Hippocampal formation (tissue), 2 donors: ENCODE measurements at places on chromosomes 12 and 14.

GRCh38 chr14:71361336-71361735 lies 454.1 kb downstream of the PCNX1 start:
- DNase-seq, result no peak

- peak; percentile 91 for DNase-seq
Observed at GRCh38 chr12:91381309-91381804, 198.7 kb upstream of the DCN start.

DNA sequence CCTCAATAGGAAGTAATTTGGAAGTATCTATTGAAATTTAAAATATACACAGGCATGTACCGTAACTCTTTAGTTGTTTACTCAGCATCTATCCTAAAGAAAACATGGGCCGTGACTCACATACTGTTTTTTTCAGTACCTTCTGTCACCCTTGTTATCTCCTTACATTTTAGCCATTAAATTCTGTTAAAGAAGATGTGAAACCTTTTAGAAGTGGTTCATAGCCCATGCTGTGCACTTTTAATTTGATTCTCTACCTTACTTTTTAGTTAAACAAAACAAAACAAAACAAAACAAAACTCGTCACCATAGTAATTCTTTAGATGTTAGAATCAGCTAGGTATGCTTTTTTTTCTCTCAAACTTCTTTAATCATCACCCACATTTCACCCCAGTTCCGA lies 494.4 kb upstream of the RGS6 start:
- no peak for DNase-seq

DNA sequence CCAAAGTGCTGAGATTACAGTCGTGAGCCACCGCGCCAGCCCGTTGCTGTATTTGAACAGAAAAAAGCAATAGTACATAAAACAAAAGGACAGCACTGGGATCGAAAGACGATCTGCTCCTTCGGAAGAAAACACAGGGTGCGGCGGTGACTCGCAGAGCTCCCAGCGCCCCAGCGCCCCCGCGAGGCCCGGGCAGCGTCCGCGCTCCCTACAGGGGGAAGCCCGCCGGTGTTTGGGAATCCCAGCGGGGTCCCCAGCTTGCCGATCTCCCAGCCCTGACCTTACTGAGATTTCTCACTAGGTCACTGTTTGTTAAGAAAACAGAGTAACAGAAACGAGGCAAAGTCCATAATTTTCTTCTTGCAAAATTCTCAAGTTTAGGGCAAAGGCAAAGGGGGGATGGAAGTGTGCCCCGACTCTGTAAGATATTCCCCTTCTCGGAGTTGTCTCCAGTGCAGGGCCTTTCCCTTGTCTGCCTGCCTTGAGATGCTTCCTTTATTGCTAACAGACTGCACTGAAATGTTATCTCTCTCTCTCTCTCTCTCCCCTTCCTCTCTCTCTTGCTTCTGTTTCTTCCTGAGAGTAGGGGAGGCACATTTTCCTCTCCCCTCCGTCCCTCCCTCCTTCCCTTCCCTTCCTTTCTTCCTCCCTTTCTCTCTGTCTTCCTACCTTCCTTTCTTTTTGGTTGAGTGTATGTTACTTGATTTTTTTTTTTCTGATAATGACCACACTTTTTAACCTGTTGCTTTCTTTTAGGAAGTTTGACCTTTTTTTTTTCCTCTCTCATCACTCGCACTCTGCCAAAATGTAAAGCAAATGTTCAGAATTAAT lies 91.9 kb downstream of the TMEM30B start:
- peak; percentile 14 for DNase-seq

DNA sequence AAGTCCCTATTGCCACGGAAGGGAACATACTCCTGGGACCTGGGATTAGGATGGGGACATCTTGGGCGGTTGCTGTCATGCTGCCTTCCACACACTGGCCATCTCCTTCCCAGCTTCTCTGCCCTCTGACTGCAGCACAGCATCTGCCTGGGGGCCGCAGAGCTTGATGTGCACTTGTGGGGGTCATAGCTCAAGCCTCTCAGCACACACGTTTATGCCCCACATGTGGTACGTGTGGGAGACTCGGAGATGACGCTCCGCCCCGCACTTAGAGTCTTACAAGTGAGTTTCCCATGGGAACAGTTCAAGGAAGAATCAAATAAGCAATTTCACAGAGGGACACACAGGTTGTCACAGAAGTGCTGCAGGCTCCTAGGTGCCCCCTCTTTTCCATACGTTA lies 8.6 kb downstream of the ACADS start:
- no peak for DNase-seq

DNA sequence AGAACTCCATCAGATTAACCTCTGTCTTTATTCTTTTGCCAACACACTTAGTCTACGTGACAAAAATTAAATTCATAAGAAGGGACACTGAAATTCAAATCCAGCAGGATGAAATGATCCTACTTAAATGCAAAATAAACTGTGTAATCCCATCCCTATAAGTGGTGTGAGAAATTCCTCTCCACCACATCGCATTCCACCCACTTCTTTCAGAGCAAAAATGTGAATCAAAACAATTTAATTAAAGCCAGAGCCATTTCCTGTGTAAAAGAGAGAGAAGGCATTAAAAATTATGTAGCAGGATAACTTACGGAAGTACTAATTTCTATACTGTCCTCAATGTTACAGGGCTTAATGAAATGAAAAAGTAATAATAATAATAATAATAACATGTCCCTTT lies 844.3 kb downstream of the GALC start:
- DNase-seq, result no peak

DNA sequence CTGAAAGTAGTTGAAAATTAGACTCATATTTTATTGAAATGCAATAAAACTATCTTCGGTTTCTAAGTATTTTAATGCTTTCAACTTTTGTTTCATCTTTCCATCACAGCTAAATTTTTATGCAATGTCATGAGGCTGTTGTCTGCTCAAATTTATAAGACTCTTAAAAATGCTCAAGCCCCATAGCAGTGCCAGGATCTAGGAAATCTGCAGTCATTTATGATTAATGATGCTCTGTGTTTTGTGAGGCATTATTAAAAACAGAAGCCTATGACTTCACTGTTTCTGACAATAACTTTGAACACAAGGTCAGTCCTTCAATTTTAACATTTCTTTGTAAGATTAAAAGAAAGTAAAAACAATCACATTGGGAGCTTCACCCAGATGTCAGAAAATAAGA lies 112.5 kb downstream of the ALX1 start:
- DNase-seq, result no peak

GRCh38 chr14:55976219-55976618 lies 142.0 kb upstream of the PELI2 start:
- no peak for DNase-seq

GRCh38 chr12:10701131-10701681 lies 21.9 kb downstream of the YBX3 start:
- DNase-seq, result no peak

GRCh38 chr12:118981285-118982211 lies at the start of gene SRRM4:
Gene SRRM4 (plus strand): TSS chr12:118981541. CDS start chr12:118981883, 342 bp downstream.
- peak; percentile 58 for DNase-seq

DNA sequence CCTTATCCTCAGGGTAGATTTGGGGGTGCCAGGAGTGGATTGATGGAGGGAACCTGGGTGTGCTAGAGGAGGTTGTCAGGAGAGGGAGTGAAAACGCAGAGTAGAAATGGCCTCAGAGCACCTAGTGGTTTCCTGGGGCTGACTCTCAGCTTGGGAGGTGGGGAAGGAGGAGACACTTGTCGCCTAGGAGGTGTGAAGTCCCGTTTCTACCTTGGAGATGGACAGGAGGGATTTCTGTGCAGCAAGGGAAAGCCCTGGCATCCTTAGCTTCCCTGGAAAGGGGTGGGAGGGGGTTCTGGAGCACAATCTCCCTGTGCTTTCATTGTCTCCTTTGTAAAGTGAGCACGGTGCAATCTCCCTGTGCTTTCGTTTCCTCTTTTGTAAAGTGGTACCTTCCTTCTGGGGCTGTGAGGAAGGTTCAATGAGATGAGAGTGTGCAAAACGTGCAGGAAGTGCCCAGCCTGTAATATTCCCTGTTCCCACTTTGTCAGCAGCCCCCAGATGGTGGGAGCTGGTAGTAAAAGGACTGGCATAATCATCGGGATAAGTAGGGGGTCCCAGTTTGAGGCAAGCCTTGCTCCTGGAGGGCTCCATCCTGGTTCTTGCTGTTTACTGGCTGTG lies 1.6 kb downstream of the OAS3 start:
- DNase-seq, result no peak

DNA sequence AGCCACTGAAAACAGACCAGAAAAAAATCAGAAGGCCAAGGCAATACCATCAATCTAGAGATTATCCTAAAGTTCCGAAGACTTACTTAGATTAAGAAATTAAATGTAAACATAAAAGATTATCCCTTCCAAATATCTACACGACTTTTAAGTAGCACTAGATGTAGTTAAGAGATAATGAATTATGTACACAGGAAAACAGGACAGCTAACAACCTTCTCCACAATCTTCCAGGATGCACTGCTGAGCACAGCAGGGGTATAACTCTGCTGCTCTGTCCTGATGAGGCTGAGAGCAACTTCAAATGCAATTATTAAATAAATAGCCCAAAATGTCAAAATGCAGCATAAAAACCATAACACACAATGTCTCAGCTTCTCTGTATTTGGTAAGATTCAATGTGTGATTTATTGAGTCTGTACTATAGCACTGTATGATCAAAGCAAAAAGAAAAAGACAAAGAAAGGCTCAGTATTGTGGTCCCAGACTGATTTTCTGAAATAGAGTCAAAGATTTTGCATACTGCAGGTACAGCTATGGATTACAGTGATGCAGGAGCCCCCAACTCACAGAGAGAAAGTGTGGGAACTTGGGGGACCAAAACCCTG lies 56.9 kb downstream of the TMTC1 start:
- DNase-seq, result no peak

DNA sequence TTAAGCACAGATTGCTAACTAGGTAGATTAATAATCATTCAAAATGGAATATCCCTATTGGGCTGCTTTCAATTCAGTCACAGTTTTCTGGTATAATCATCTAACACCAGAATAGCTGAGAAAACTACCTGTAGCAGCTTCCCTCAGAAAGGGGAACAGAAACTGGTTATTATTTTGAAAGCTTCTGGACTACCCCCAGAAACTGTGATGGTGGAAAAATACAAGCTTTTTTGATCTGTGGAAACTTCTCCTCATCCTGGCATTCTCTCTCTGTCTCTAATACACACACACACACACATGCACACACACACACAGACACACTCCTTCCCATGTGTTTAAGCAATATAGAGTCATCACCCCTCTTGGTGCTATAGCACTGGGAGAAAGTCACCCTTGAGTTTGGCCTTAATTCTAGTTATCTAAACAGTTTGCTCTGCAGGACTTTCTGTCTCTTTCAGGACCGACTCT lies 251.5 kb upstream of the LMO3 start:
- DNase-seq, result no peak

GRCh38 chr12:56317675-56318074 lies 1.9 kb upstream of the CNPY2 start:
- no peak for DNase-seq

DNA sequence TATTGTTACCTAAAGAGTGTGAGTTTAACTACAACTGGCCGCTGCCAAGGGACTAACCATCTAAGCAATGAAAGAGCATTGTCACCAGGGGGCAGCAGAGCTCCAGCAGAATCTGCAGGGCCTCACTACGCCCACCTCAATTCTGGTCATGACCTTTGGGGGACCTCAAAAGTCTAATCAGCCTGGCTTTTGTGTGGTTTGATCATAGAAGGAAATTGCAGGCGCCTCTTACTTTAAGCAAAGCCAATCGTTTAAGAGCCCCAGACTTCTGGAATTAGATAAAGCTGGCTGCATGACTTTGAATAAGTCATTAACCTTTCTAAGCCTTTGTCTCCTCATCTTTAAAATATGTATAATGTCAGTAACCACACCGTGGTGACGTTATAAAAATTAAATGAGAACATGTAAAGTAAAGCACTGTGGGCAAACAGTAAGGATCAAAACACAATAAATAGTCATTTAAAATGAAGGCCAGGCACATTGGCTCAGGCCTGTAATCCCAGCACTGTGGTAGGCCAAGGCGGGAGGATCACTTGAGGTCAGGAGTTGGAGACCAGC lies 58.6 kb downstream of the TBX3 start:
- no peak for DNase-seq

- no peak for DNase-seq
Observed at GRCh38 chr12:42162193-42162592, 17.5 kb upstream of the GXYLT1 start.

- no peak for DNase-seq
Observed at GRCh38 chr12:53981634-53982565, 3.0 kb upstream of the HOXC10 start.

- DNase-seq, result no peak
Observed at GRCh38 chr12:106643000-106643399, 60.2 kb downstream of the RFX4 start.

GRCh38 chr12:58459191-58459590 lies 461.1 kb downstream of the LRIG3 start:
- DNase-seq, result no peak

DNA sequence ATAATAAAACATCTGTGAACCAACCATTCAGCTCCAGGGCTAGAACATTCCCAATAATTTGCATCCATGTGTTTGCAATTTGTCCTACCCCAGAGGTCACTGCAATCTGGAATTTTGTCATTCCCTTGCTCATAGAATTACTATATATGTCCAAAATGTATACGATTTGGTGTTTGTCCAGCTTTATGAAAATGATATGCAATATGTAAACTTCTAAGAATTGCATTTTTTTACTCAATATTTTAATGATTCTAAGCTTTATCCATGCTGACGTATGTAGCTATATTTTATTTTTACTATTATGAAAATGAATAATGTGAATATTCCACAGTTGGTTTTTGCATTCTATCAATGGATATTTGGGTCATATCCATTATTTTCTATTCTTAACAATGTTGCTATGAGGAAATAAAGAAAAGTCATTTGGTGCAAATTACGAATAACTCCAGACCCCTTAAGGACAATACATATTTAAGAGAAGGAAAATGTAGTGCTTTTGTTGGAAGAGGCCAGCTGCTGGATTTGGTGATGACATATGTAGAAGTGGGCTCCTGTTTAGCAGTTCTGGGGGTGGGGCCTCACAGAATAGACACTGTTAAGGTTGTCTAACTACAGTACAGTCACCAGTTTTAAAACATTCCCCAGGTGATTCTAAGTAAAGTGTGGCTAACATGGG lies 139.4 kb downstream of the SLC38A4 start:
- no peak for DNase-seq

GRCh38 chr12:15526033-15526432 lies 203.7 kb downstream of the PTPRO start:
- no peak for DNase-seq

DNA sequence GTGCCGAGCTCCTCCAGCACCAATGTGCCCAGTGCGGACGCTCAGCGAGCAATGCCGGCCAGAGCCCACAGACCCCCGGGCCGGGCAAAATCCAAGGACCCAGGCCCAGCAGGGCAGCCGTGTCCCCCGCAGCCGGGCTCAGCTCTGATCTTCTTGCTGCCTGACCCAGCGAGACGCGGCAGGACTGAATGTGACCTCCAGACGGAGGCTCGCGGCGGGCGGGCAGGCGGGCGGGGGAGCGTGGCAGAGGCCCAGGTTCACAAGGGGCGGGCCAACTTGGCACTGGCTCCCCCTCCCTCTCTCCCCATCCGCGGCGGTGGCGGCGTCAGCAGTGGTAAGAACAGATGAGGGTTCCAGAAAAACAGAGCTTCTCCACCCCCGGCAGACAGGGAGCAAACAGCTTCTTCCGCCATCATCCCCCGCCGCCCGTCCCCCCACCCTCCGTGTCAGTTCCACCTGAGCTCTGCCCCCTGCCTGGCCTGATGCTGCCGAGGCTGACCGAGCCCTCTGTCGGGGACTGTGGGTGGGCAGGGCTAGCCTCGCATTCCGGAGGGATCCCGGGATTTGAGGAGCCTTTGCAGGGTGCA lies 94.3 kb downstream of the RFLNA start:
- peak; percentile 83 for DNase-seq
